NCI-H1105 (cell line): ENCODE measurements at places on chromosomes 11 and 22.

DNA sequence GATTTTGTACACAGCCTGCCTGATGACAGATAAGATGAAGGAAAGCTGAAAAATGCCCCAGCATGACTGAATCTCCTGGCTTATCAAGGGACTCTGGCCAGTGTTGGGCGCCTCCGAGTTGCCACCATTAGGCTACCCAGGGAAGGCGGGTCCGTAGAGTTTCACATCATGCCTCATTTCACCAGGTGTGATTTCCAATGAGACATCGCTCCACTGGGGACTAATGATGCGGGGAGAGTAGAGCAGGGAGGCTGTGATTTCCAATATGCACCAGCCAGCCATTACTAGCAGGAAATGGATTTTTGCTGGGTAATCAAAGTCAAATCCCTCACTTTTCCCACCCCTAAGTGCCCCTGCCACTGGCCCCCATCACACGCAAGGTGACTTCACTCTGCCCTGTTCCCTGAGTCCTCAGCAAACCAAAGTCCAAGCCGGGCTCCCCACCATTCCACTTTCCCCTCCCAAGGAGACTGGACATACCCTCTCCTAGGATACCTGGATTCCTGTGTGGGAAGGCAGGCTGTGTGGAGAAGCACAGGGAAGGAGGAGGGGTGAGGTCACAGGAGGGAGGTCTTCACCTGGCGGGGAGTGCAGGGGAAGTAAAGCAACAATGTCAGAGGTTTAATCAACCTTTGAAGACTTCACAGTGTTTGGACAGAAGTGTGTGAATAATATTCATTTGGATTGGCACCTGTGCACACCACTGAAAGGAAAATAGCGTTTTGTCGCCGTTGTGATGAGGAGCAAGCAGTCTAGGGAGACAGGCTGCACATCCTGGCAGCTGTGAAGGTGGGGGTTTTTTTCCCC is 613.3 kb upstream of the CADM1 start:
- DNase-seq = no peak

- DNase-seq = no peak
These were observed 66.2 kb upstream of the POU2AF2 start for GRCh38 chr11:111179184-111179910.

GRCh38 chr11:24239930-24240329 is 256.9 kb upstream of the LUZP2 start:
- no peak for DNase-seq

GRCh38 chr11:124732230-124732629 is 7.5 kb upstream of the NRGN start:
- no peak for DNase-seq

- no peak for DNase-seq
These were observed 362.1 kb downstream of the DDX10 start for GRCh38 chr11:109026891-109027489.
